SK-N-SH (cell line): ENCODE measurements at places on chromosomes 7 and 10.

DNA sequence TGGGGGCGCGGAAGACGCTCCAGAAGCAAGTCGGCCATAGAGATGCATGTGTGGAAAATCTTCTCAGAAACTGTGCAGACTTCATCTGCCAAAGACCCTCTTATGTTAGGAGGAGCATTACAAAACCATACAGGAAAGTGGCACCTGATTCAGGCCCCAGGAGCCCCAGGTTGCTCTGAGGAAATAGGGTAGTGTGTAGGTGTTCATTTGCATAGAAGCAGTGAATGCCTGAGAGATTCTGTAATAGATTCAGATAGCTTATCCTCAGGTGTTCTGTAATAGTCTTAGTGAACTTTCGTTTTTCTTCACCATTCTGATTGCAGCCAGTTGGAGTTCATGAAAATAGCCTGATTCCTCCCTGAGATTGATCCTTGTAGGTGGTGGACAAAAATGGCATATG is 106.4 kb upstream of the GJD4 start:
- DNase-seq = no peak

DNA sequence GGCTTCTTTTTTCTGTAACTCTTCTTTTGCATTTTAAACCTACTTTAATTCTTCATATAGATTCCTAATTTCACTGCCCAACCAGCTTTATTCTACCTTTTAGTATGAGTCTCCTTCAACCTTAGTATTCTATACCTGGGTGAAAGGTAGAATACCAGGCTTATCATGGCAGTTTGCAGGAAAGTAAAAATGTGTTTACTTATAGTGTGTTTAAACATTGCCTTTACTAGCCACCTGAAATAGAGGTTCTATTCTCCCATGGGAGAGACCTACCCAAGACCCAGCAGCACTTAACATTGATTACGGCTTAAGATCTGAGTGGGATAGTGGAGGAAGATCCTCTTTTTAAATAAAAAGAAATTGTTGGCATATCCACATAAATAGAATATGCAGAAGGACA is 1.6 kb upstream of the MYPN start:
- no peak for DNase-seq

GRCh38 chr10:127293640-127294039 is 97.2 kb upstream of the INSYN2A start:
- no peak for DNase-seq

DNA sequence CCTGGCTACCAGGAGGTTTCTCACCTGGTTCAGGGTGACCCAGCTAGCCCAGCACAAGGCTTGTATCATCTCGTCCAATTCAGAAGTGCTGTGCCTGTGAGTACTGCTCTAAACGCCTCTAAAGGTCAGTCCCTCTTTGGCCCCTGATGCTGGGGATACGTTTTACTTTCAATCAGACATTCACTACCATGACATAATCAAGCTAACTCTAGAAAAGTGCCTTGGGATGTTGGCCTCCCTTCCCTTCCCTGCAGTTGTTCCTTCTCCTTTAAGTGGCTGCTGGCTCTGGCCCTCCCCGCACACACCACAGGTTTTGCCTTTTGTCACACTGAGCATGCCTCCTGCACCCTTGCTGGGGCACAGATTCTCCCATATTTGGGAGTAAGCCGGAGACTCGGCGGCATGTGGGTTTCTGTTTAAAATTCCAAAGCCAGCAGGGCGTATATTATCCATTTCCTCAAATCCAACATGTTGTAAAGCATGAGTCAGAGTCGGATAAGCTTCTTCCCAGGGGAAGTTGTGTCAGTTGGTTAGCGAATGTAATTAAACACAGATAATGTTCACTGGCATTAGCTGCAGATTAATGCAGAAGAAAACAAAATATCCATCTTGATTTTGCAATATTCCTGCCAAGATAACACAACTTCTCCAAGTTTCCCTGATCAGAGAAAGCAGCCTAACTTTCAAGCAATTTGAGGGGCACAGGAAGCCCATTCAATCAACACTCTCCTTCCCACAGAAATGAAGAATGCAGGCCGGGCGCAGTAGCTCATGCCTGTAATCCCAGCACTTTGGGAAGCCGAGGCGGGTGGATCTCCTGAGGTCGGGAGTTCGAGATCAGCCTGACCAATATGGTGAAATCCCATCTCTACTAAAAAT is 31.8 kb upstream of the VCL start:
- DNase-seq = no peak

DNA sequence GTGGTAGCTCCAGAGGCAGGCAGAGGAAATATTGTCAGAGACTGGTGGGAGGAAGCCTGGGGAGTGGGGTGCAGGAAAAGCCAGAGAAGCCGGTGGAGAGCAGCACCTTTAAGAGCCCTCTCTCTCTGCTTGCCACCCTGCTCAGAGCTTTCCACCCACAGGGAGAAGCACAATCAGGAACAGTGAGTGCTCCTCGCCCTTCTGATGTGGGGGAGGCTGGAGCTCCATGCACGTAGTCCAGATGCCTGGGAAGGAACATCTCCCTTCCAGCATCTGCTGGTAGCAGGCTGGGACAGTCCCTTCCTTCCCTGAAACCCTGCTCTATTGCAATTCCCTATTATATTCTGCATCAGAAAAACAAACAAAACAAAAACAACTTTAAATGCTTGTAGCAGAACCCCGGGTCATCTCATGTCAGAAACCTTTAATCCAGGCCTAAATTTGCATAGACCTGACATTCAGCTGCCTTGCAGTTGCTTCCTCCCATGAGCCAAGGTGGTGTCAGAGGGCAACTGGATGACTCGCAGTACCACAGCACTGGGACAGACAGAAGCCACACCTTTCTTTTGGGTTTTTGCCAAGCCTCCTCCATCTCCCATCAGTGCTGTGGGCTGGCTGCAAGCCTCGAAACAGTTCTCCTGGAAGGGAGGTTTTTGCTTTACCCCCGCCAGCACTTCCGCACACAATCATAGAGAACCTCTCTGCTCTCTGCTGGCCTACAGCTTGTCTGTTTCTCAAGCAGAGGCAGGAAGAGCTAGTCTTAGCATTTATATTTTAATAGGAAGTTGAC is 13.1 kb downstream of the AVPI1 start:
- DNase-seq = no peak

DNA sequence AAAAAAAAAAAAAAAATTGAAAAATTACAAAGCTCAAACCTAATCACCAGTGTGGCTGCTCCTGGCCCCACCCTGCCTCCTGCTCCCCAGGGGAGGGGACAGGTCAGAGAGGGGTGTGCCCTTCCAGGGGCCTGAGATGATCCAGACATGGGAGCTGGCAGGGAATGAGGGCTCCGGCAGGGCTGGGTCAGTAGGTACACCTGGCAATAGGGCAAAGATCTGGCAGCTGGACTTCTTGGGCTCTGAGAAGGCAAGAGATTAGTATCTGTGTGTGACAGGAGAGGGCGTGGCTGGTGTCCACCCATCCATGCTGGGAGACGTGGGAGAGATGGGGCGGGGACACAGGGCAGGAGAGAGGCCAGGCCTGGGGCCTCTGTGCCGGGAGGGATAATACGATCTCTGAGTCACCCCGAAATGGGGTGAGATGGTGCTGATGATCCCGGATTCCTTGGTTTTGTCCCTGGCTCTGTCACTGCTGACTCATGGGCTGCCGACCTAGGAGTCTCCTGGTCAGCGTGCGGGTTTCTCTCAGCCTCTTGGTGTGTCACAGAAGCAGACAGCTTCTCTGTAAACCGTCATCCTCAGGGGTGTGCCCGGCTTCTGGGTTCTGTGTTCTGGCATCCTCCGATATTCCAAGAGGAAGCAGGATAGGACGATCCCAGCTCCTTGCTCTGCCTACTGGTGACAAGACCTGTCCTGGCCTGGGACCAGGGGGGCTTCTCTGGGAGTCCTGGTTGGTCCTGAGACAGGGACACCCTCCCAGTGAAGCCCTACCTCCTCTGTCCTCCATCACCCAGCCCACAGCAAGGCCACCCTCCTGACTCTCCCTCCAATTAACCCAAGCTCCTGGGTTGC is 8.2 kb upstream of the CLDN4 start:
- peak; percentile 70 for DNase-seq
